Urinary bladder (tissue), 4 donors: ENCODE measurements at places on chromosomes 4 and X. TPM values are rescaled to one million over a fixed set of nuclear protein-coding genes. Genes with fewer than 3 reads are reported as not detected.

The CLCN4 gene
- total RNA-seq, result 4.4 TPM

The RFC1 gene
- 68.6 TPM for total RNA-seq

The CLIC2 gene
- total RNA-seq, result 13.6 TPM

The SPANXA1 gene
- not detected for total RNA-seq

The USP26 gene
- total RNA-seq, result not detected

The TREX2 gene
- 0.21 TPM for total RNA-seq

The KCND1 gene
- total RNA-seq, result 2.4 TPM

The TADA2B gene
- total RNA-seq, result 12.7 TPM

The ART3 gene
- total RNA-seq, result 1.1 TPM

The AADAT gene
- 12.1 TPM for total RNA-seq

The IGBP1 gene
- 65.5 TPM for total RNA-seq

The TBC1D25 gene
- total RNA-seq, result 3.7 TPM

The TACR3 gene
- total RNA-seq, result 7.3 TPM

The CT45A3 gene
- not detected for total RNA-seq

The CT45A2 gene
- not detected for total RNA-seq

The KLB gene
- 0.16 TPM for total RNA-seq

The S100G gene
- not detected for total RNA-seq

The GAR1 gene
- 6.5 TPM for total RNA-seq

The XAGE1B gene
- not detected for total RNA-seq

The PASD1 gene
- not detected for total RNA-seq

The DMRTC1B gene
- not detected for total RNA-seq

The NEIL3 gene
- 9.6 TPM for total RNA-seq

The GDPD2 gene
- total RNA-seq, result 0.21 TPM

The SFRP2 gene
- 119 TPM for total RNA-seq

The BEX1 gene
- 3.5 TPM for total RNA-seq

The SLC4A4 gene
- total RNA-seq, result 11.7 TPM

The S100P gene
- total RNA-seq, result 88.9 TPM

The NPY2R gene
- total RNA-seq, result 1.3 TPM

The FAM184B gene
- 0.11 TPM for total RNA-seq

The AIFM1 gene
- total RNA-seq, result 10.8 TPM

The CCSER1 gene
- 88.0 TPM for total RNA-seq

The GLRB gene
- 8.9 TPM for total RNA-seq

The JAKMIP1 gene
- total RNA-seq, result 0.58 TPM

The TMPRSS11D gene
- not detected for total RNA-seq

The UNC5C gene
- total RNA-seq, result 31.5 TPM

The WDR17 gene
- 7.1 TPM for total RNA-seq

The HERC5 gene
- 9.1 TPM for total RNA-seq

The ERVMER34-1 gene
- total RNA-seq, result 1.5 TPM

The CLNK gene
- 1.2 TPM for total RNA-seq
